NCI-H1048 (cell line): ENCODE measurements at places on chromosomes 3 and 15.

- DNase-seq = no peak
These were observed 10.5 kb downstream of the GABRG3 start for GRCh38 chr15:26981492-26981891.

- DNase-seq = no peak
These were observed 657.2 kb downstream of the MAGI1 start for GRCh38 chr3:65381496-65382010.

DNA sequence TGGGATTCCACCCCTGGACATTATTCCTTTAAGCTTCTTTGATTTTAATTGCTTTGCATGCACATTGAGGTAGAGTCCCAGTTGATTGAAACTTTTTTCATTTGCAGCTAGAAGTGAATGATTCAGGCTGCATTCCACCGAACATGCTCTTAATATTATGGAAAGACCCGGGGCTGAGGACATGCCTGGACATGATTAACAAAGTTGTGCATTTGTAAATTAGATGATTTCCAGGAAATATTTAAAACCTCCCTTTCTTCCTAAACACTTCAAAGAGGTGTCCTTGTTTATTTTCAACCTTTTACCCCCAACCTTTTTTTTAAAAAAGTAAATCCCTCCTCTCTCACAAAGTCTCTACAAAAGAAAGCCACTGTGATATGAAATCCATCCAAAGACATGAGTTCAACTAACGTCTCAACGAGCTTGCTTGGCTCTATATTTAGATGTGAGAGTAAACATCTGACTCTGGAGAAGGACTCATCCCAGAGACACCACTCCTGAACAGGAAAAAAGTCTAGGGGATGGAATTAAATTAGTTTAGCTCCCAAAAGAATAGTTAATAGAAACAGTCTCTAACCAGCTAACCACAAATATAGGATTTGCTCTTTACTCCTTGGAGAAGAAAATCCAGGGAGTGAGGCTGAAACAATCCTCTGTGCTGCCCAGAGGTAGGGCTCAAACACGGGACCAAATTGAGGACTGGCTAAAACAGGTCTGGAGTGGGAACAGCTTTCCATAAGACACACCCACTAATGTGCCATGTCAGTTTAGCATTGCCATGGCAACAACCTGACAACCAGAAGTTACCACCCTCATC, 83.1 kb downstream of the XXYLT1 start:
- DNase-seq = no peak

- no peak for DNase-seq
These were observed 12.1 kb upstream of the MAGI1 start for GRCh38 chr3:66050821-66051220.

- no peak for DNase-seq
These were observed 779.5 kb downstream of the ROBO1 start for GRCh38 chr3:78988324-78988723.

GRCh38 chr15:68818066-68818768, 2.5 kb downstream of the ANP32A start:
- DNase-seq = peak; percentile 30

GRCh38 chr15:32723171-32723948, 5.6 kb downstream of the GREM1 start:
- DNase-seq = no peak

- peak; percentile 80 for DNase-seq
These were observed 107.5 kb downstream of the SRGAP3 start for GRCh38 chr3:9141928-9142289.

GRCh38 chr3:107206141-107206540, 171.1 kb upstream of the CCDC54 start:
- no peak for DNase-seq

GRCh38 chr15:77738441-77739302, 106.0 kb upstream of the LINGO1 start:
- no peak for DNase-seq

DNA sequence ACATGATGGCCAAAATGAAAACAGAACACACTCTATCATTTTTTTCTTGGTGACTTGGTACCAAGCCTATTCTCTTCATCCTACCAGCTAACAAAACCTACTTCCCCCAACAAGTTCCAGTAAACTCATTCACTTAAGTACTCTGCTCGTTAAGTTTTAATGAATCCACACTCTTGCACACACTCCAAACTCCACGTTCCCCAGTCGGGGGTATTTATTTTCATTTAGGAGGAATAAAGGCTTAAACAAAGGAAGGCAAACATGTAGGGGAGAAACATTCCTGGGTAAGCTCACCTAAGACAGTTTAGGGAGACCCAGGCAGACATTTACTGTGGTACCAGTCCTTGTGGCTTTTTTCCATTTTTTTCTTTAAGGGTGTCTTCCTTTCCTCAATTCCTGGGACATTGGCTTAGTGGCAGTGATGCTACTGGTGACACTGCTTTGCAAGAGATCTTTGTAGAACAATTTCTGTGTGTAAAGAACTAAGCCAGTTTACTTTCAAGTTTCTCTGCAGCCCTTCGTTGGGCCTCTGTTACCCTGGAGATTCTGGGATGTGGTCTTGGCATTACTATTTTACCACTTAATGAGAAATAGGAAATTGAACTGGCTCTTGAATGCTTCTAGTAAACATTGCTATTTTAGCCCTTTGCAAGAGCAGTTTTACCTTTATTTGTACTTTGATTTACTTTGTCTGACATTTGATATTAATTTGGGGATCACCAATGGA, 117.3 kb upstream of the C15orf61 start:
- DNase-seq = no peak

DNA sequence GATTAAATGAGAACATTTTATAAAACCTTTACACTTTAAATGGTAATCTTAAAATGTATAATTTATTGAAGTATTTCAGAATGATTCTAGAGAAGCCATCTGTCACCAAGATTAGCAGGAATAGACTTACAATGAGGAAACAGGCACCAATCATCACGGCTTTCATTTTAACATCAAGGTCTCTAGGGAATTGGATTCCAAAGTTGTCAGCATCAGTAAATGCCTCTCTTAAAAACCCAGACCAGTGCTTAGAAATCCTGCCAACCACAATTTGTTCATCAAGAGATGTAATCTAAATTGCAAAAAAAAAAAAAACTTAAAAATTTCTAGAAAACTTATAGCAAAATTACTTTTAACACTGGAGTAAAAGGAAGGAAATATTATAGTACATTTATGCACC, 20.3 kb downstream of the PLSCR2 start:
- no peak for DNase-seq

DNA sequence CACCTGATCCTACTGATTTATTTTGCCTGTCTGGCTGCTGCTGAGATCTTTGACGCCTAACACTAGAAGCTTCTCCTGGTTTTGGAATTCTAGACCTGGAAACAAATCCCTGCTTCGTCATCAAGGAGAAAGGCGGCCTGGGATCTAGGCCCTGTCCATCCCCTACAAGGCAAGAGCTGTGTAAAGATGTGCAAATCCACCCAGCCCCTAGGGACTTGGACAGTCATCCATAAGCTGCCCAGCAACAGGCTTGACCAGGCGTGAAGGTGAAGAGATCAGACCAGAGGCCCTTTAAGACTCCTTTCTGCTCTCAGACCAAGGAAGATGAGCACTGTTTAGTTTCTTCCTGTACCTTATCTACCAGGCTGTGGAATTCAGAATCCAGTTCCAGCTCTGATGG, 32.2 kb downstream of the SLC41A3 start:
- DNase-seq = no peak

DNA sequence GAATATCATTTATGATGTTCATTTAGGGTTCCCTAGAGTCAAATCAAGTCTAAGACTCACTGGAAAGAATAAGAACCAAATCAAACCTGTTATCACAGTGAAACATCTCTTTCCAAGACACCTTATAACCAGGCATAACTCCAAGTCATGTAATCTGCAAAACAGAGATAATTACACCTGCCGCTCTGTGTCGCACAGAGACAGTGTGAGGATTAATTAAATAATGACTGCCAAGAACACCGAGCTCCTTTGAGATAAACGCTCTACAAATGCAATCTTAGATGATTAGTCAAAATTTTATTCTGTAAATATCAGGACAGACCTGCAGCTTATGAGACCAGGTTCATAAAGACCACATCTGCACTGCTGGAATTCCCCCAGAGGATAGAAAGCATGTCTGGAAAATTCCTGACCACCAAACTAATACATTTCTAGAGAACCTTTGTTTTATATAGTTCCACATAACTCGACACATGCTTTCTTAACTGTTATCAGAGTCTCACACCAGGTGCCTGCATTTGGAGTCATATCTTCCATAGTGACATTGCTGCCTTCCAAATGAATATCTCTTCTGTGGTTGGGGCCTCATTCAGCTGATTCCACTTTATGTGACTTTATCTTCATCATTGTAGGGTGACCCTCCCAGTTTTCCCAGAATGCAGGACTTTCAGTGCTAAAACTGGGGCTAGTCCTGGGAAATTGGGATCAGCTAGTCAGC, 252.8 kb downstream of the CD47 start:
- DNase-seq = no peak

GRCh38 chr15:76206325-76206976, 104.8 kb downstream of the ETFA start:
- DNase-seq = peak; percentile 2

DNA sequence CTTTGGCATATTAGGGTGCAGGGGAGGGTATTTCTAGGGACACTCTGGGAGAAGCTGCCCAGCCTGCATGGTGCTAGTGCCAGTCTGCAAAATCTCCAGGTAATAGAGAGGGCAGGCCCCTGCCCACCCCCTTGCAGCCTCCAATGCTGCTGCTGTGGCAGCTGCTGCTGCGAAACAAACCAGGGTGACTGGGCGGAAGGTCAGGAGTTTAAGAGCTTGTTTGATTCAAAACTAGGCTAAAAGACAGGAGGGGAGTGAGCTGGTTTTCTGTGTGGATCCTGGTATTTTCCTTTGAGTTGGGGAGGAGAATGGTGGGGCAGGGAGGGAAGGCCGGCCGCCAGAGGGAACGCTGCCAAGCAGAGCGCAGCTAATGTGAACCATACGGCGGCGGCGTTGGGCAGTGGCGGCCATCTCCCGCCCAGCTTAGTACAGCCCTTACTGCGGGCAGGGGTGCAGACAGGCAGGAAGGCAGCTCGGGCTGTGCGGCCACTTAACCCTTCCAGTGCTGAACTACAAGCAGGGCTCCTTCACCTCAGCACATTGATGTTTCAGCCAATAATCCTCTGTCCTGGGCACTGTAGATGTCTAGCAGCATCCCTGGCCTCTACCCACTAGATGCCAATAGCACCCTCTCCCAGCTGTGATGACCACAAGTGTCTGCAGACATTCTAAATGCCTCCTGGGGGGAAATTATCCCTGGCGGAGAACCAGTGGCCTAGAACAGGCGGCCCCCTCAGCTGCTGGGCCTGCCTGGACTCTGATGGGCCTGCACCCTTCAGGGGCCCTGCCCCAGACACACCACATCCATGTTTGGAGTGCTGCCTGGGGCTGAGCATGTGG, 125.7 kb downstream of the EEFSEC start:
- no peak for DNase-seq

DNA sequence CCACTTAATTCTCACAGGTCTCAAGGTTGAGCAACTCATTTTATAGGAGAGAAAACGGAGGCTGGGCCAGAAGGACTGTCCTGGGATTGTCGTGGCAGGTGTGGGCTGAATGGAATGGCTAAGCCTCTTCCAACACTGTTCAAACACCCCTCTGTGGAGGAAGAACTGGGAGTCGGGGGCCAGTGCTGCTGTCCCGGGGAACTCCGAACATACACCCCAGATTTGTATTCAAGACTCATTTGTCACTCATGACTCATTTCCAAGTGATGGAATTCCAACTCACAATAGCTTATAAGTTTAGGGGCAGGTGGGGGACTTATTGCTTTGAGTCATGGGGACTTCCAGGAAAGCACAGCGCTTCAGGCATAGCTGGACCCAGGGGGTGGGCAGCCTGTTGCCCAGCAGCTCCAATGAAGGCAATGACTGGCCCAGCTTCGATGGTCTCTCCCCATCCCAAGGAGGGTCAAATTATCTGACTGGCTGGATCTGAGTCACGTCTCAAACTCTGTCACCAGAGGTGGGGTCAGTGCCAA, 72.5 kb downstream of the TM2D3 start:
- DNase-seq = no peak

GRCh38 chr3:194132465-194133286, 3.3 kb upstream of the HES1 start:
- no peak for DNase-seq

- DNase-seq = no peak
These were observed 11.4 kb downstream of the SKIL start for GRCh38 chr3:170368921-170369320.

DNA sequence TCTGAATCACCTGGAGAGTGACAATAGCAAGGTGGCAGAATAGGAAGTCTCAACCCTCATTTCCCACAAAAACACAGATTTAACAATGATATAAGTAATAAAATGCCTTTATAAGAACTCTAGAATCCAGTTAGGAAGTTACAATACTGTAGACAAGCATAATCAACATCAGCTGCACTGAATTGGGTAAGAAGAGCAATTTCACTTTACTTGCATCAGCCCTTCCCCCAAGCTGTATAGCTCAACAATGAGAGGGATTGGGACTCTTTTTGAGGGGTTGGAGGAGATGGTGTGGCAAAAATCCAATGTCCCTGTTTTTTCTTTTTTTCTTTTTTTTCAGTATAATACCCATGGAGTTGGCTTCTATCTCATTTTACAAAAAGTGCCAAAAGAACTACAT, 63.1 kb downstream of the SERP1 start:
- DNase-seq = no peak

DNA sequence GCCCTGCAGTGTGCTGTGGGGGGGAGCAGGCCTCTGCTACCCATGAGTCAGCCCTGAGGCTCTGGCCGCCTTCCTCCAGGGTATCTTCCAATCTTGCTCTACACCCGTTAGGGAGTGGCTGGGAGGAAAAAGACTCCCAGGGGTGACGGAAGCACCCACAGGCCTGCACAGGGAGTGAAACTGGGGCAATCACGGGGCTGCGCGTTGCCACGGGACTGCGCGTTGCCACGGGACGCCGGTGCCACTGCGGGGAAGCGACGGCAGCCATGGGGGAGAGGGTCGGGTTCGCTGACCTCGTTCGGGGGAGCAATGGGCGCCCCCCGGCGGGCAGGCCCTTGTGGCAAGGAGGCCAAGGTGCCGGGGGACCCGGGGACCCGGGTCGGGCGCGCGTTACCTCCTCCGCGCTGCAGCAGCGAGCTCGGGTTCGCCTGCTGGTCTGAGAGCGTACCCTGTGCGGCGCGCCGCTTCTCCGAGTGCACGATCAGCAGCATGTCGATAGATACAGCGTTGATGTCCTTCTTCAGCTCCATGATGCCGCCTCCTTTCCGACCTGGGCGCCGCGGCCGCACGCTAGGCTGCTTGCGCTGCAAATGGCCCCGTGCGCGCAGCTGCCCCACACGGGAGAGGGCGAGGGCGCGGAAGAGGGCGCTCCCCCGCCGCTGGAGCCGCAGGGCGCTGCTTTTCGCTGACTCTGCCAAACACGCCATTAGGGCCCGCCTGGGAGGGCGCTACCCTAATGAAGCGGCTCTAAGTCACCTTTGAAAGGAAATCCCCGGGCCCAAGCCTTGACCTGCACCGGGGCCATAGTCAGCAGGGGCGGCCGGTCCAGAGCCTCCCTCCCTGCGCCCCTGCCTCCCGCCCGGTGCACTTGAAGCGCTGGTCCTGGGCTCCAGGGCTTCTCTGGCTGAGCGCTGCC, at the start of gene KY:
KY (minus strand) TSS at position 592 of the 916 bp plus-strand sequence; CDS start at position 530, 62 bp downstream.
- DNase-seq = no peak

DNA sequence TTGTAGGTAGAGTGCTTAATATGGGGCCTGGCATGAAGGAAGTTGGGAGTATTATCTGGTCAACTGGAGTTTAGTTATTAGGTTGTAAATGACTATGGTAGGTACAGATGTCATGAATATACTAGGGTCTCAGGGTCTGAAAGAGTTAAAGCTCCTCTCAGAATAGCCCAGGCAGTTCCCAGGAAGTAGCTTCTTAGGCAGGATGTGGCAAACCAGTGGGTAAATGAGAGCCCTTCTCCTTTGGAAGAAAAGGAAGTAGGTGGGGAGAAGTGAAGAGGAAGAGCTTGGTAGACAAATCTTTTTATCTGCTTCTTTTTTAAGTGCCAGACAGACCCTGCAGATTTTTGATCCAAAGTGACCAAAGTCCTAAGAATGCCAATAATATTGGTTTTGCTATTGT, 24.5 kb downstream of the MAP2K1 start:
- DNase-seq = no peak
